A673 (cell line): ENCODE measurements at places on chromosomes 16 and 17.

DNA sequence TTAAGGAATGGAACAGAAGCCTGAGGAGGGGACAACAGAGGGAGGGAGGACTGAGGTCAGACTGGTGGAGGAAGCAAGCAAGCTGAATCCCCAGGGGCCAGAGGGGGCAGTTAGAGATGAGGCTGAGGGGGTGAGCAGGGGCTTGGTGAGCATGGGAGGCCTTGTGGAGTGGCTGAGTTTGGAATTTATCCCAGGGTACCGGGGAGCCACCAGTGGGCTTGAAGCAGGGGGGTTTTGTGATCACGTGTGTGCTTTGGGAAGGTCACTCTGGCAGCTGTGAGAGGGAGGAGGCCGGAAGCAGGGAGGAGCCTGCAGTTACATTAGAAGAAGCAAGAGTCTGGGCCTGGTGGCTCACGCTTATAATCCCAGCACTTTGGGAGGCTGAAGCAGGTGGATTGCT, 9.8 kb upstream of the CTCF start:
- no peak for DNase-seq

DNA sequence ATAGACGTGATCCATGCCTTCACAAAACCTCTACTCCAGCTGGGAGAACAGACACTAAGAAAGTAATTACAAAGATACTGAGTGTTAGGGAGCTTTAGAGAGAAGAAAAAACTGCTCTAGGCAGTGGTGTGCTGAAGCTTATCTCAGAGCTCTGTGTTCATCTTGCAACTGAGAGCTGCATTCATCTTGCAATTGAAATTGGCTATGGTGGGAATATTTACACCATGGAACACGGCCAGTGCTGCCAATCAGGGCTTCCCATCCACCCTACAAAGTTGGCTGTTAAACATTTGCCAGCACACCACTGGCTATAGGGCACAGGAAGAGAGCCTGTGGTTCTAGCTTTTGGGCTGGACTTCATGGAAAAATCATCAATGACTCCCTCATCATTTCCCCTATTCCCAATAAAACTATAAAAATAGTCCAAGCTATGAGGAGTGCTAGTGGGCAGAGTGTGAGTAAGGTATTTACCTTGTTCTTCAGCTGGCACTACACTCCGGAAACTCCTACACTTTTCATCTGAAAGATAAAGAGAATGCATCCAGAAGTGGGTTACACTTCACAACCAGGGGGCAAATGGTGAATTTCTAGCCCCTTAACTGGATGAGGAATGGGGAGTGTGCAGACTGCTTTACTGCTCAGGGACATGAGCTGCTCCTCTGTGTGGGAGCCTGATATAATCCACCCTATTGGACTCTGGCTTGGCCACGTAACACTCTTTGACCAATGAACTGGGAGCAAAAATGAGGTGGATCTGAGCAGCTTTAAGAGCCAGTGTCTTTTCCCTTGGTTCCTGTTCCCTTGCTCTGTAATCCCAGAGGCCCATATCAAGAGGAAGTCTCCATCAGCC, 11.6 kb downstream of the GSG1L2 start:
- no peak for DNase-seq

DNA sequence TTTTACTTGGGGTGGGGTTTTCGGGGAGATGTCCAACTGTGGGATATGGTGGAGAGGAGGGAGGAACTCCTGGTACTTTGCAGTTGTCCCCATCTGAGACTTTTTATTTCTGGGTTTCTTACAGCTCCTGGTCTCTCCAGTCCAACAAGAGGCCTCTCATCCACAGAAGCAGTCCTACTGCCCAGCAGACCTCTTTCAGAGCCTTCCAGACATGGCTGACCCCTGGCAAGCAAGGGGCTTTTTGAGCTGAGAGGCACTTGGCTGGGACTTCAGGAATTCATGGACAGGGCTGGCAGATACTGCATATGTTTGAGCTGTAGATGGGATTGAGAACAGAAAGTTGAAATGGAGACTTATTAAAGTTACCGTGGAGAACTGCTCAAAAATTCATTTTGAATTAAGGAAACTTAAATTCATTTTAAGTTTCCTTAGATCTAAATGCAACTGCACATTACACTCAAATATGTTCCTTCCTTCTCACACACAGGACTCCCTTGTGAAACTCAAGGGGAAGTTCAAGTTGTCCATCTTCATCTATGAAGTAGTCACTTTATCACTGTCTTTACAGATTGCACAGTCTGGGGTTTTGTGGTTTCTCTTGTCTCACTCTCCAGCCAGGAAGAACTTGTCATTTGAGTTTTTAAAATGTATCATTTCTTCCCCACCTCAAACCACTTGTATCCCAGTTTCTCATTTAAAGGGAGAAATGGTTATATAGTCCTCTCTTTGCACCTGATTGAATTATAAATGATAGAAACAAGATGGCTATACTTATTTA, 1.1 kb downstream of the LASP1NB start:
- DNase-seq = no peak

DNA sequence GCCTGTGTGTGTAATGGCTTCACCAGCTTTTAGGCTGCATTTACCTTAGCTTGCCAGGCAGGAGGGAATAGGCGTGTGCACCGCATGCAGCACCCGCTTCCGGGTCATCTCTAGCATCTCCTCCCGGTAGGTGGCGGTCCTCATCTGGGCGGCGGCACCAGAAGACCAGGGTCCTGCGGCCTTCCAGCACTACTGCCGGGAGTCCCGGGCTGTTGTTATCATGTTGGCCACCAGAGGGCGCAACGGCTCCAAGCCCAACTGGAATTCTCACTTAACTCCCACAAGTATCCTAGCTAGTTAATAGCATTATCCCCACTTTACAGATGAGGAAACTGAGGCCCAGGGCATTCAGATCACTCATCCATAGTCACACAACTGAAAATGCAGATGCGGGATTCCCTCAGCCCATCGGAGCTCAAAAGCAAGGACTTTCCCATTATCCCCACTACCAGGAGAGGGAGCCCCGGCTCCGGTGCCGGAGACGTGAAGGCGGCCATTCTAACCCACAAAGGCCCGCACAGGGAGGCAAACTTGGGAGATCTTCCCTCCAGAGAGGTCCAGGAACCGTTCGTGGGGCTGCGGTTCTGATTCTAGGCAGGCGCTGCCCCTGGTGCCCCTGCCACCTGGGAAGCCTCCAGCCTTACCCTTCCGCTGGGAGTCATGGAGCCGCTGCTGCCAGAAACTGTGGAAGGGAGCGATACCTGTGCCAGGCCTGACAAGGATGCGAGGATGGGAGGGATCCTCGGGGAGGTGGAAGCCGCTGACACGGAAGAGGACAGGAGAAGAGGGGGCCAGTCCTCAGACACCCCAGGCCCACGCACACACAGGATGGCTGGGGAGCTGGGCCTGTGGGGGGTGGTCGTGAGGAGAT, 23.9 kb downstream of the LGALS9 start:
- peak; percentile 77 for DNase-seq

DNA sequence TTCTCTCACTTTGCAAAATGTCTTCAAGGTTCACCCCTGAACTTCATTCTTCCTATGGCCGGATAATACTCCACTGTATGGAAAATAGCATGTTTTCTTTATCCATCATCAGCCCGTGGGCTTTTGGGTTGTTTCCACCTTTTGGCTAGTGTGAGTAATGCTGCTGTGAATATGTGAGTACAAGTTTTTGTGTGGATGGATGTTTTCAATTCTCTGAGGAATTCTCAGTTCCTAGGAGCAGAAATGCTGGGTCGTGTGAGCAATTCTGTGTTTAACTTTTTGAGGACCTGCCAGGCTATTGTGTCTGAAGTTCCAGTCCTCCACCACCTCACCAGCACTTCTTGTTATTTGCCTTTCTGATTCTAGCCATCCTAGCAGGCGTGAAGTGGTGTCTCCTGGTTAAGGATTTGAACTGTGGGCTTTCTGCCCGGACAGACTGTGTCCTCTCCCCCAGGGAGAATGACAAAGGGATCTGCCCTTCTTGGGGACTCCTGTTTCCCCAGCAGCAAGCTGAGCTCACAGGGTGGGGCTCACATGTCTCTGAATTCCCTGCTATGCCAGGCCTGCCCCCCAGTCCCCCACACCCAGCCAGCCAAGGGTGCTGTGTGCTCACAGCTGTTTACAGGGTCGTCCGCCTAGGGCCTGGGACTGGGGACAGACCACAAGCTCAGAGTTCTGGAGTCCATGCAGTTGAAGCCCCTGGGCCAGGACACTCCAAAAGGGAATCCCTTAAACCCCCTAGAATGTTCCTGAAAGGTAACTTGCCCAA, 92.2 kb upstream of the CIBAR2 start:
- no peak for DNase-seq

GRCh38 chr16:80846680-80847079, 42.3 kb upstream of the CDYL2 start:
- DNase-seq = no peak

DNA sequence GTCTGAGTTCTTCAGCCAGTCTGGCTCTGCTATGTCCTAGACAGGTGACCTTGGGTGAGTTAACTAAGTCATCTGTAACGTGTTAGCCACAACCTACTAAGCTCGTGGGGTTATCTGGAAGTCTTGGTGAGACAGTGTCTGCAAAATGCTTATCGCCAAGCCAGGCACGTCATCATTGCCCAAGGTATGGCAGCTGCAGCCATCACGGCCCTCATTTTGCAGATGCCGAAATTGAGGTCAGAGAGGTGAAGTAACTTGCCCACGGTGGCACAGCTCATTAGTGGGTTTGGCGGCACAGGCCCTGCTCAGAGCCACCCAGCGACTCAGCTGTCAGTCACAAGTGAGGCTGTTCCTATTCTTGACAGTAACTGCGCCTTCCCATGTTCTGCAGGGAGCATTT, 79.8 kb downstream of the CMIP start:
- no peak for DNase-seq

DNA sequence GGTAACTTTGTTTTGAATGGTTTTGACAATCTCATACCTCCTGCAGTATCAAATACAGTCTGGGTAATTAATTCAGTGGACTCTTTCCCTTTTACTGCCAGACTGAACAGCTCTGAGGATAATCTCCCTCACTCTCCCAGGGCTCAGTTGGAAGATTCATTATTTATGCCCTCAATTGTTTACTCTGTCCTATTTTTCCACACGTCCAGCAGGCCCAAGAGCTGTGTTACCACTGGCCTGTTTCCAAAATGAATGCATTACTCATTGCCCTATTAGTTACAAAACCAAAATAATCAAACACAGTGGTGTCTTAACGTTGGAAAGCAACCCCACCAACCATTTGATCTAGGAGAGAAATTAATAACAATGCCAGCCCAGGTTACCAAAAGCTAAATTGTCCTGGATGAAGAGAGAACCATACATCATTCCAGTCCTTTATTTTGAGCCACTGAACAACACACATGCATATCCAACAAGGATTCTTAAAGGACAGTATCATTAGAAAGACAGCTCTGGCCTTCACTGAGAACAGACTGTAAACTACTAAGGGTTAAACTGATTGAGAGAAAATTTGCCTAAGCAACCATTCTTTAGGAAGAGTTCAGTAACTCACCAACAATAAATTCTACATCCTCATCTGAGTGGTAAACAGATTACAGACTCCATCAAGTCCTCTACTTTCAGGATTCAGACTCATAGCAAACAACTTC, 34.5 kb downstream of the FAM222B start:
- peak; percentile 31 for DNase-seq

DNA sequence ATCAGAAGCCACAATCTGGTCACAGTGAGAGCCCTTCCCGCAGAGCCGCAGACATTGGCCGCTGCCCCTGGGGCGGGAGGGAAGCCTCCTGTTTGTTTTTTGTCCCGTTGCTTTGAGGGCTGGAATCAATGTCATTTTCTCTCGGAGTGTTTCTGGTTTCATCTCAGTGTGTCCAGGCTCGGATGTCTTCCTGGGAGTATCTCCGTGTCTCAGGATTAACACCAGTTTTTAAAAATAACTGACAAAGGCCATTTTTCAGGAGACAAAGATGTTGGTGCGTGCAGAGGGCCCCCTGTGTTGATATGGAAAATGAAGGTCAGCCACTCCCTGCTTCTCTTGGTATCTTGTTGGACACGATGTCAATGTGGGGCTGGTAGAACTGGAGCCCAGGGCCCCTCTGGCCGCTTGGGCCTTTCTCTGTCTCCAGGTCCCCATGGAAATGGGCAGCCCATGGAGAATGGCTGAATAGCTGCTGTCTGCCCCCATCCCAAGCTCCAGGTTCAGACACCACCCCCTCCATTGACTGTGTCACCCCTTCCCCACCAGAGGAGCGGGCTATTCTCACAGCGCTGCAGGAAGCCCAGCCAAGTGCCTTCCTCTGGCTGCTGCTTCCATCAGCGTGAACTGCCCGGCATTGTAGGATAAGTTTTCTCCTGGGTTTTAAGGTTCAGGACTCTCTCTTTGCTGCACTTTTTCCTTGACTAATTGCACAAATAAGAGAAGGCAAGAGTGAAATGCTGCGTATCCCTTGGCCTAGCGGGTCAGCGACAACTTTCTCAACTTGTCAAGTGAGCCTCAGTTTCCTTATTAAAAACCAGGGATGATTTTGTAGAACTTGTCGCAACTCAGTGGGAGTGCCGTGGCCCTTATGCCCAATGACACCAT, 72.2 kb upstream of the METTL9 start:
- no peak for DNase-seq

- no peak for DNase-seq
Observed at GRCh38 chr17:67784364-67785121, 40.8 kb upstream of the BPTF start.

DNA sequence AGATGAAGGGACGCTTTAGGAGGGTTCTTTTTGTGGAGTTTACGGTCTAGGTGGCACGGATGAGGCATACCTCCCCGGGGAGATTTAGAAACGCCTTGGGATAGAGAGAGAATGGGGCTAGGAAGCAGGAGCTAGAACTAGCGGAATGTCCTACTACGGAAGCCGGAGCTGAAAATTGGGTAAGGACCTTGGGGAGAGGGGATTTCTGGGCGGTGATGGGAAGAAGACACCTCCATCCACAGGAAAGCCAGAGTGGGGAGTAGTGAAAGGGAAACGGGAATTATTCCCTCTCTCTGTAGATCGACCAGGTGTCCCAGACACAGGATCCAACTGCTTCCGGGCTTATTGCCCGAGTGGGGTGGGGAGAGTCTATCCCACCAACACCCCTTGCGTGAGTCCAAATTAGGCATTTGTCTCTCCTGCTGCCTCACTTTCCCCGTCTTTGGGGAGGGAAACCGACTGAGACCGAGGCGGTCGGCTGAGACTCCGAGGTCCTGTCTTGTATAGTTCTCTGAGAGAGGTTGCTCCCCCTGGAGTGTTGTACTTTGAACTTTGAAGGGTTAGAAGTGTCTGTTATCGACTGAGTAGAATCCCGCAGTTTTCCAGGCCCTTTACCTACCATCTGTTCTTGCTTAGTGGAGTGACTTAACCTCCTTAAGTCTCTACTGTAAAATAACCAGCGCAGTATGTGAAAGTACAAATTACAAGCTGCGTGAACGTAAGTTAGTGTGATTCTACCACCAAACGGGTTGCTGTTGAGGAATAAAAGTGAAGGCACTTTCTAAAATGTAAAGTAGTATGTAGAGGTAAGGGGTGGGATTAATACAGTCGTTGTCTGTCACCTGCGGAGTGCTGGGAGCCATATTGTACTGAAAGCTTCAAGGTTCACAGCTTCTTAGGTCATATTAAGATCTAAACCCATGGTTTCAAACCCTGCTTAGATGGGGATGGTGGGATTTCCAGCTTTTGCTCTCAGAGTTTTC, 1.0 kb downstream of the RSPRY1 start:
- DNase-seq = peak; percentile 35
